Hepatocyte (in vitro differentiated cells): ENCODE measurements at places on chromosomes 2 and 18. TPM values are rescaled to one million over a fixed set of nuclear protein-coding genes. Genes with fewer than 3 reads are reported as not detected.
A peak's percentile ranks its signal among the peaks of the same experiment; 100 is the strongest.

Gene COL4A3
- total RNA-seq = 0.50 and 0.72 TPM in 2 replicates

Gene IRS1
- total RNA-seq = 20.1 and 25.6 TPM in 2 replicates

Gene CRACDL
- total RNA-seq = 0.40 and 0.47 TPM in 2 replicates

Gene NEB
- 2.2 and 3.3 TPM in 2 replicates for total RNA-seq

Gene VIT
- 0.33 and 0.76 TPM in 2 replicates for total RNA-seq

Gene SH3BP4
- total RNA-seq = 32.0 and 35.9 TPM in 2 replicates

Gene GKN2
- total RNA-seq = not detected in 2 replicates

Gene DSG4
- 0.12 and 0.23 TPM in 2 replicates for total RNA-seq

DNA sequence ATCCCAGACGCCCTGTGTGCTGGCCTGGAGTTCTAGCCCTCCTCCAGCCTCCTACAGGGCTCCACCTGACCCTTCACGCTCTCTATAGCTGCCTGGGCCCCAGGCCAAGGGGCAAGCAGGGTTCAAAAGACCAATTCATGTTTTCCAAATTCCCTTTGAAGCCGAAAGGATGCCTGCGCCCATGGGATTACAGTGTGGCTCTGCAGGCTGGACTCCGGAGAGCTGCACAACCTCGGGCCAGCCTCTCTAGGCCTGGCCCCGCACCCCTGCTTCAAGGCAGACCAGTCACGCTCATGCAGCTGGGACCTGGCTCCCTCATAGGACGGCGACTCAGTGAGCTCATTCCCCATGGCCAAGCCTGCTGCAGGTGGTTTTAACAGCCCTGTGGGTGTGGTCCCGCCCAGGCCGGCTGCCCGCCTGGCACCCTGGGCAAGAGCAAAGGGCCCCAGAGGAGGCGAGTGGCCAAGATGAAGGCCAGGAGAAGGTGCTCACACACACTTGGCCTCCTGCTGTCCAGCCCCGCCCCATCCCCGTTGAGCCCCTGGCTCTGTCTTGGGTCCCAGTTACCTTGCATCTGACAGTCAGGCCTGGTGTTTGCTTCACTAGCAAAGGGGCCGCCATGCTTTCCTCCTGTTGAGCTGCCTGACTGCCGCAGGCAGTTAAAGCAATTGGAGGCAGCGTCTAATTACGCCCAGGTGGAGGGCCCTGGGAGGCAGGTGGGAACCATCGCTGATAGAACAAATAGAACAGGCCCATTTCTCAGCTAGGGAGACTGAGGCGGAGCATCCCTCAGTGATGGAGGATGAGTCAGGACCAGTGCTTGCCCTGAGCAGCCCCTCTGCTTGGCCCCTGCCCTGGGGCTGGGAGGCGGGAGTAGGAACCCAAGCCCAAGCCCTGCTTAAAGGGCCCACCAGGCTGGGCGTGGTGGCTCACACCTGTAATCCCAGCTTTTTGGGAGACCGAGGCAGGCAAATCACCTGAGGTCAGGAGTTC is 56.9 kb downstream of the SMAD7 start:
- no peak for DNase-seq

- no peak for DNase-seq
Measured at GRCh38 chr2:161352719-161353118, 44.5 kb downstream of the PSMD14 start.

- peak; percentile 26 for DNase-seq
Measured at GRCh38 chr2:45353879-45354278, 257.2 kb downstream of the SRBD1 start.

DNA sequence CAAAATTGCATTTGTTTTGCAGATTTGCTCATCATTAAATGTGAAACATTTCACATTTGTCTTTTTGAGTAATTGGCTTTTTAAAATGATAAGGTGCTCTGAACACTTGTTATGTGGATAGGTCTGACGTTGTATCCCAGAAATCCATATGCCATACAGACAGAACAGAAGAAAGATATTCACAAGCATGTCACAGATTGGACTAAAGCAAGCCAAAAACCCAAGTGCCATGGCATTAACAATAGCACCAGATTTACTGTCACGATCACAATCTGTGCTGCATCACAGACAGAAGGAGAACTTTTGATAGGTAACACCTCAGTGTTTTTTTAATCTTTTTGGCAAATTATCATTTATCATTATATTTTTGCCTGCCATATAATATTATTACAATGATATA is 272.6 kb downstream of the ARHGAP15 start:
- no peak for DNase-seq

DNA sequence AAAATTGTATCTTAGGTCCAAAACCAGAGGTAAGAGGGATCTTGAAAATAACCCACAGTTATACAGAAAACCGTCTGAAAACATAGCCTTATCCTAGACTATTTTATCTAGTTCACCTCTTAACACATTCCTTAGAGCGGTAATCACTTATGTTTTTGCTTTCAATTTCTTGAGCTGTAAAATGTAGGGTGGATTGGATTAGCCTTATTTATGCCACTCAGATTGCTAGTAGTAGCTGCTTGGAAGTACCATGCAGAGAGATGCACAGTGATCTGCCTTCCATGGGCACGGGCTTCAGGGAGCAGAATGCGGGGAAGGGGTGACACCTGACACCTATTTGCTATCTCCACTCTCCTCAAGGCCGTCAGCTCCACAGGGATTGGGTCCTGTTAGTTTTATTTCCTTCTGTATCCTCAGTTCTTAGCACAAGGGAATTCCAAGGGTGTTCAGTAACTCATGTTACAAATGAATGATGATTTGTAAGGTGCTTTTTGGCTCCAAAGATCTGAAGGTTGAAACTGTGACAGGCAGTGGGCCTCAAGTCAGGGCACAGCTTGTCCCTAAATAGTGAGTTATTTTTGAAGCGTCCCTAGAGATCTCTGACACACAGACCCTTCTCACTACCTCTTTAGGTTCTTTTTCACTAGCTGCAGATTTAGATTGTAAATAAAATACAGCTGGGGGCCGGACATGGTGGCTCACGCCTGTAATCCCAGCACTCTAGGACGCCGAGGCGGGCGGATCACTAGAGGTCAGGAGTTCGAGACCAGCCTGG is 64.0 kb upstream of the PMAIP1 start:
- DNase-seq = no peak

GRCh38 chr2:240704651-240705050 is 13.0 kb downstream of the AQP12A start:
- no peak for DNase-seq

- no peak for DNase-seq
Measured at GRCh38 chr2:181672255-181673008, 7.9 kb downstream of the NEUROD1 start.

- no peak for DNase-seq
Measured at GRCh38 chr2:43475137-43475846, 120.5 kb downstream of the THADA start.

DNA sequence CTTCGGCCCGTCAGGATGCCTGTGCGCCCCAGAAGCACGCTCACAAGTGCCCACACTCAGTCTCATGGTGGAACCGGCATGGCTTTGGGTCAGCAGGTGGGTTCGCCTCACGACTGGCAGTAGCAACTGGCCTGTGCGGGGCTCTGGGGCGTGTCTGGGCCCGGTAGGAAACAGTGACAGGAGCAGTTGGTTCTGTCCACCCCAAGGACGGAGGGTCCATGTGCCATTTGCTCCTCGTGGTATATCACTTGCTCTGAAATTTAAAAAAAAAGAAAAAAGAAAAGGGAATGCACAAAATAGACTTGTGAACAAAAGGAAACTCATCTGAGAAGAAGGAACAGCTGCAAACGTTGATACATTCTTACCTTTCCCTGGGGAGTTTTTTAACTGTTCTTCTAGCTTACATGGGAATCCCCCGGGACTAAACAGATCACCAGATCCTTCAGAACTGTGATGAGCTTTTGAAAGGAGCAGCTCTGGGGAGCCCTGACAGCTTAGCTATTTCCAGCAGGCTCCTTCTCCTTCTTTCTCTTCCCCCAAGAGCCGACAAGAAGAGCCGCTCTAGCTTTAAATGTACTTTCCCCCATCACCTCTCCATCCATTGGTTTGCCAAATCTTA is 42.8 kb downstream of the TRAPPC12 start:
- DNase-seq = no peak

DNA sequence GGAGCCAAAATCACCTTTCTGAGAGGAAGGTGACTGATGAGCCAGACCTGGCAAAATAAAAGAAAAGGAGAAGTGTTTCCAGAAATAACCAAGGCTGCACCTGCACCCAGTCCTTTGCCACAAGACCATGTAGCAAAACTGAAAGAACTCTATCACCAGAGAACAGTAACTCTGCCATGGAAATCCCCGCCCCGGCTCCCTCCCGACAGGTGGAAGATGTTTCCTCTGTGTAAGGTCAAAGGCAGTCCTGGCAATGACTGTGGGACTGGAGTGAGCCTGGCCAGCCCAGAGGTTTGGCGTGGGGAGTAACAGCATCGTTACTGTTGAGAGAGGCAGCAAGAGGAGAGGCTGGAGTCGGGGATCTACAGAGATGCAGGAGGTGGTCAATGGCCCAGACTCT is 42.3 kb downstream of the SPRED2 start:
- DNase-seq = no peak

DNA sequence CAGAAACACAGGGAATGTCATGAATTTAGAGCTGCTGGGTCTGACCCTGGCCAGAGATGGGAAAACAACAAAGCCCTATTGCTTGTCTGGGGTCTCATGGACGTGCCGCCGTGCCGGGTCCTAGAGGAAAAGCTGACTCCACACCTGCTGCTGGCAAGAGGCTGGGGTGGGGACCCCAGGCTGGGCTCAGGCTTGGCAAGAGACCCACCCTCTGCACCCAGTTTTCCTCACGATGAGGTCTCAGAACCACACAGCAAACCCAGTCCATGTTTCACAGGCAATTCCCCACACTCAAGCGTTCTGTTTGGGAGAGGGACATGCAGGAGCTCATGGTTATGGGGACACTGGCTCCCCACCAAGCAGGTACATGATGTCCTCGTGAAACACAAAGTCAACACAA is 367.3 kb upstream of the SALL3 start:
- no peak for DNase-seq

GRCh38 chr2:85757860-85758259 is 4.1 kb downstream of the ATOH8 start:
- DNase-seq = no peak

- DNase-seq = no peak
Measured at GRCh38 chr2:27781496-27781895, 10.0 kb downstream of the MRPL33 start.

GRCh38 chr18:59382383-59382782 is 23.3 kb upstream of the LMAN1 start:
- DNase-seq = no peak

DNA sequence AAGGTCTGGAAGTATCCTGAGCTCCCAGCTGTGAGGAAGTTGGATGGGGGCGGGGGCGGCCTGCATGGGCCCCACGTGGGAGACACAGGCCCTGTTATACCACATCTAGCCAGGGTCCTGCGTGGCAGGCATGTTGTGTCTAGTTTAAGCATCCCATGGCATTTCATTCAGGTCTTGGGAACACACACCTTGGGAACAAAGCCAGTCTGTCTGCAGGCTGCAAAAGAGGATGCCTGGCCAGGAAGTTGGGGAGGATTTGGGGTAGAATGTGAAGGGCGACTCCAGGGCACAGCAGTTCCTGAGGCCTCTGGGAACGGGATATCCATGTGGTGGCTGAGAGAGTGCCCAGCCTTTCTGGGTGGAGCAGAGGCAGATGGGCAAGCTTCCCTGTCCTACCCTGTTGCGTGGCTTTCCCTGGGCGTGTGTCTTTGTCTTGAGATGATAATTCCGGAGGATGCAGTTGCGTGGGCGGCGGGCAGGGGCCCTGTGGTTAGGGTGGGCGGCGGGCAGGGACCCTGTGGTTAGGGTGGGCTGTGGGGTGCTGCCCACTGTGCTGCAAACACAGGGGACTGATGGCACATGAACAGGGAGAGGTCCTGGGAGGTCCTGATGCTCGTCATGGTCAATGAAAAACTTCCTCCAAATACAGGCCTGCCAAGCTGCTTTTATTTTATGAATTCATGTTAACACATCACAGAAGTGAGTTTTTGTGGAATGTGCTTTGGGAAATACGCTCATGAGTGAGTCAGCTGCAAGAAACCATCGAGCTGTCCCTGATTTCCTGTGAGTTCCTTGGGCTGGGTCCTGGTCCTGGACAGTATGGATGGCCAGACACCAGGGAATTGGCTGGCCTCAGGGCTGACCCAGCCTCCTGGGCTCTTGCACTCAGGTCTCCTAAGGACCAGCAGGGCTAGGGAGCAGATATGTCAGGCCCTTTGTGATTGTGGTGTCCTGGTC is 90.0 kb upstream of the HS6ST1 start:
- DNase-seq = no peak

- no peak for DNase-seq
Measured at GRCh38 chr2:9261231-9261883, 54.7 kb downstream of the ASAP2 start.

GRCh38 chr18:44742718-44743311 is 62.1 kb downstream of the SETBP1 start:
- DNase-seq = no peak

GRCh38 chr2:10007921-10008808 is 35.2 kb upstream of the KLF11 start:
- DNase-seq = no peak

- no peak for DNase-seq
Measured at GRCh38 chr18:39701055-39701783, 2135.6 kb upstream of the CELF4 start.

- no peak for DNase-seq
Measured at GRCh38 chr2:241417626-241418025, 61.5 kb downstream of the FARP2 start.

- DNase-seq = no peak
Measured at GRCh38 chr2:119283873-119284331, 60.3 kb downstream of the STEAP3 start.

GRCh38 chr2:4900861-4901770 is 791.1 kb upstream of the SOX11 start:
- no peak for DNase-seq

- DNase-seq = peak; percentile 17
Measured at GRCh38 chr2:16613539-16614011, 52.1 kb downstream of the CYRIA start.

DNA sequence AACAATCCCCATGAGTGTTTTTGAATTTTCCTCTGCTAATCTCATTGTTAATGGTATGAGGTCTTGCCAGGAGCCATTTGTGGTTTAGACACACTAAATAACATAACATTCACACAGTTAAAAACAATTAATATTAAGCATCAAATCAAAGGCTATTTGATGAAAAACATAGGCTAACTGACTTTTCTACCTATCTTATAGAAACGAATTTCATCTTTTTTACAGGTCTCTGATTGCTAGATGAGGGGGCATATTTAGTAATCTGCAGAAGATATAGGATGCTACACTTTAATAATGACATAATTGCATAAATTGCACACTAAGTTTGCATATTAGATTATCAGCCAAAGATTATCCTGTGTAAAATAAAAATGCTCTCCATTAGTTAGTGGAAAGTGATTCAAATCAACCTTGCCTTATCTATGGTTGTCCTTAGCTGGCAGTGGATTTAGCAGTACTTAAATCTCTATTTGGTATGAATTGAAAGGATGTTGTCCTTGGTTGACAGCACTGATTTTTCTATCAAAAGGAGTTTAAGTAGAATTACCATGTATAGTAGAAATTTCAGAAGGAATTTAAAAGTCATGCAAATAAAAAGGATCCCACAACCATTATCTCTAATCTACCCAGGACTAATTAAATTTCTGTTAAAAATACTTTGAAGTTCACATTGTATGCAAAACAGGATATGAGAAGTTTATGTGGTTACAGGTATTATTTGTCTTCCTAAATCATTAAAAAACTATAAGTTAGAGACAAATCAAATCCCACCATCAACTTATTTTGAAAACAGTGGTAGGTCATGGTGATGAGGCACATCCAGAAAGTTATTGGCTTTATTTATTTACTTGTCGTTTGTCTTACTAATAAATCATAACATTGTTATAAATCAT is 50.6 kb upstream of the SPAG16 start:
- DNase-seq = no peak
